ENCODE measurements at places on chromosomes 6 and 20.

GRCh38 chr6:44665143-44665542, 277.6 kb downstream of the CDC5L start:
- DNase-seq, result no peak

- no peak for DNase-seq
Measured at GRCh38 chr6:41974281-41974825, 32.7 kb upstream of the CCND3 start.

GRCh38 chr6:15980801-15981200, 148.1 kb upstream of the MYLIP start:
- DNase-seq, result no peak

- peak; percentile 14 for DNase-seq
Measured at GRCh38 chr6:125747589-125748405, 1.6 kb upstream of the HEY2 start.

All from stimulated activated CD4-positive, alpha-beta T cell treated with anti-CD3 and anti-CD28 coated beads, TNF-alpha, amount 100 ng/mL, for 24 hours (primary cell).